Subcutaneous preadipocyte (primary cell): ENCODE measurements at places on chromosomes 2 and 18. TPM values are rescaled to one million over a fixed set of nuclear protein-coding genes. Genes with fewer than 3 reads are reported as not detected.

The CTAGE1 gene
- total RNA-seq: not detected in 2 replicates

The NPAS2 gene
- total RNA-seq: 12.9 and 13.2 TPM in 2 replicates

The HPCAL1 gene
- total RNA-seq: 23.1 and 87.2 TPM in 2 replicates

The DES gene
- total RNA-seq: 0.39 and 0.73 TPM in 2 replicates
